ENCODE measurements at places on chromosomes 6 and 20. TPM values are rescaled to one million over a fixed set of nuclear protein-coding genes. Genes with fewer than 3 reads are reported as not detected.

The PPP1R16B gene
- 102 TPM for total RNA-seq

The SYCP2L gene
- not detected for total RNA-seq

The MAK gene
- total RNA-seq, result 0.17 TPM

The ZBP1 gene
- total RNA-seq, result 12.5 TPM

The CCNC gene
- 39.8 TPM for total RNA-seq

The CLVS2 gene
- total RNA-seq, result not detected

The RAD21L1 gene
- total RNA-seq, result not detected

The TRIM40 gene
- not detected for total RNA-seq

The HDGFL1 gene
- not detected for total RNA-seq

The HUS1B gene
- 2.6 TPM for total RNA-seq

The TPD52L1 gene
- total RNA-seq, result not detected

The CFAP61 gene
- total RNA-seq, result not detected

The ADGRF1 gene
- total RNA-seq, result not detected
